NCI-H510A (cell line): ENCODE measurements at places on chromosomes 1 and 21.
A peak's percentile ranks its signal among the peaks of the same experiment; 100 is the strongest.

DNA sequence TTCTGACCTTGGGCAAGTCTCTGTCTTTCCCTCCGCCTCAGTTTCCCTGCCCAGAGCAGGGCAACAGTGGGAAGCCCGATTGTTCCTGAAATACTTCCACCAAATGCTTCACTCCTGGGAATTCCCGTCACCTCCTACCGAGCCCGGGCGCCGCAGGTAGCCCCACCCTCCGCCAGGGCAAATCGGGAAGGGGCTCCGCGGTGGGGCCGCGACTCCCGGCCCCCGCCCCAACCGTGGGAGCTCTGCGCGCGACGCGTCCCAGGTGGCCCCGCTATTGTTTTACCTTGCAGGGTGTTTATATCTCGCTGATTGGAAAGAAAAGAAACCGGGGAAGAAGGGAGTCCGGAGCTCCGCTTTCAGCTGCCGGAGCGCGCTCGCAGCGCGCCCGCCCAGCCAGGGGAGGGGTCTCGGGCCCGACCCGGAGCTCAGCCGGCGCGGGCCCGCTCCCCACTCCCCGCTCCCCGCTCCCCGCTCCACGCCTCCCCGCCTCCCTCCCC is 407 bp downstream of the IGSF3 start:
- no peak for DNase-seq

GRCh38 chr1:160437432-160438316 is 37.3 kb downstream of the VANGL2 start:
- no peak for DNase-seq

GRCh38 chr1:180503280-180503862 is 994 bp upstream of the ACBD6 start:
- no peak for DNase-seq

GRCh38 chr1:111364690-111365089 is 62.8 kb downstream of the OVGP1 start:
- no peak for DNase-seq

DNA sequence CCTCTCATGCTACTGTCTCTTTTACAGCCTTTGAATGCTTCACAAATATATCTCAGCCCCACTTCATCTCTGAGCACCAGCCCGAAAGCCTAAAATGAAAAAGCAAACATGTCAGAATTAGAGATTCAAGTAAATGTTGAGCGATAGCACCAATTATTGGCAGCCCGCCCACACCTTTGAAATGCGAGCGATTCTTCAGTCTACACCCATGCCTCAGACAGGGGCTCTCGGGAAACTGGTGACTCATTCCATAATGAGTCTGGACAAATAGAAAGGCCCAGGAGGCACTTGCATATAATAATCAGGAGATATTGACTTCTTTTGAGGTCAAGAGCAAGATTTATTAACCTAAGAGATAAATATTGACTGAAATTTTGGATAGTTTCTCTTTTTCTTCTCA is 487.3 kb upstream of the PTBP2 start:
- peak; percentile 70 for DNase-seq
